ENCODE measurements at places on chromosomes 4 and X.

- DNase-seq = no peak
These were observed 33.4 kb upstream of the FAM47B start for GRCh38 chrX:34909151-34909550.

DNA sequence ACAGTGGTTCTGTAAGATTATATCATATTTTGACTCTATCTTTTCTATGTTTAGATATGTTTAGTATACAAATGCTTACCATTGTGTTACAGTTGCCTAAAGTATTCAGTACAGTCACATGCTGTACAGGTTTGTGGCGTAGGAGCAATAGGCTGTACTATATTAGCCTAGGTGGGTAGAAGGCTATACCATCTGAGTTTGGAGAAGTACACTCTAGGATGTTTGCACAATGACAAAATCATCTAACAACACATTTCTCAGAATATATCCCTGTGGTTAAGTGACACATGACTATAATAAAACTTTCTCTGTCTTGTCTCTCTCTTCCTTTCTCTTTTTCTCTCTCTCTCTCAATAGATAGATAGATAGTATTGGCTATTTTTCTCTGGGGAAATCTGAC, 1053.1 kb downstream of the STIM2 start:
- no peak for DNase-seq

DNA sequence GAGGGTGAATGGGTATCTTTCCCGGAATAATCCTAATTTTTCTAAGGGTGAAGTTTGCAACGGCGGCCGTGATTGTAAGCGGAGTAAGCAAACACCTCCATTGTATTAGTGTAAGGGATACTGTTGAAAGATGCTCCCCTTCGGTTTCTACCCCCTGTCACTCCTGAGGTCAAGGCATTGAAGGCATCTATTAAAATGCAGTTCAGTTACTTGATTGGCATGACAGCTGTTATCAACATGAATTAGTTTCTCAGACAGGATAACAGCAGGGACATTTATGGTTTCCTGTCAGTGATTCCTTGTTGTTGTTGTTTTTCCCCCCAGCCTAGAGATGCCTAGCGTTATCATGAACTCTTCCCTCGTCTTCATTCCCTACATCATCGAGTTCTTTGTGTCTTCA, 552 bp downstream of the SLC25A14 start:
- DNase-seq = no peak

DNA sequence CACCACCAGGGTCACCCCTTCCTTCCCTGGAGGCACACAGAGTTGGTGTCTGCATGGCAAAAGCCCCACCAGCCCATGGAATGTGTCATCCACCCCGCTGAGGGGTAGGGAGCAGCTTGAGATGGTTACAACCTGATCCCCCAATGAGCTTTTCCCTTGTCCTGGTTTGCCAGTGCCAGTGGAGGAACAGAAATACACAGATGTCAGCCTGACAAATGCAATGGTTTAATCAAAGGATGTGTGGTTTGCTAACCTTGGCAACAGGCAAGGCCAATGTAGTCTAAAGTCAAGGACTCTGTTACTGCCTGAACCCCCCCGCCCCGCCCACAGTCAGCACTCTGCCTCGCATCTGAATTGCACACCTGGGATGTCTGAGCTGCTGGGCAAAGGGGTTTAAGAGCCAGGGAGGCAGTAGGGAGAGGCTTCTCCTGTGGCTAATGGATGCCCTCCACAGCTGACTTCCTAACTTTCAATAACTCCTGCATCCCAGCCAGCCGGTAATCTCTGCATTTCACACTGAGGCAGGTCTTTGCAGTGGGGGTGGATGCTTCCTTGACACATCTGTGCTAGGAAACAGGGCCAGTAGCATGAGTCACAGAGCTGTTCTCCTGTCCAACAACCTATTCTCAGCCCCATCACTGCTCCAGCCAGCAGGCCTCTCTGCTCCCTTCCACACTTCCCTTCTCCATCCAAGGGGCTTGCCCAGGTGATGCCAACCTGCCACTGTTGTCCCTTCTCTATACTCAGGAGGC, 137.5 kb downstream of the AMMECR1 start:
- no peak for DNase-seq

DNA sequence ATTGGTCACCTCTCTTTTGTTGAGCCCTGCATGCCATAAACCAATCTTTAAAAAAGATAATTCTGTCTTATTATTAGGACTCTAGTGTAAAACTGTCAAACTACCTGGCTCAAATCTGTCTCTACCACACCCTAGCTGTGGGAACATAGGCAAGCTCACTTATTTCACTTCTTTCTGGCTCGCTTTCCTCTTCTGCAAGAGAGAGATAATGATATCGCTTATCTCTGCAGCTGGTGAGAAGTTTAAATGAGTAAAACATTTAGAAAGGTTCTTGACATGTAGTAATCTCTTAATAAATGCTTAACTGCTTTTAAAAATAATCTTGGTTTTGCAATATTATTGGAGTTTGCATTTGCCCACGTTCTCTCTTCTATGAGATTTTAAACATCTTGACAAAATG, 1109.2 kb downstream of the RAPGEF2 start:
- DNase-seq = no peak

- no peak for DNase-seq
These were observed 1.3 kb upstream of the F11 start for GRCh38 chr4:186264660-186265059.

- no peak for DNase-seq
These were observed 434.2 kb downstream of the PPARGC1A start for GRCh38 chr4:23455456-23456158.

DNA sequence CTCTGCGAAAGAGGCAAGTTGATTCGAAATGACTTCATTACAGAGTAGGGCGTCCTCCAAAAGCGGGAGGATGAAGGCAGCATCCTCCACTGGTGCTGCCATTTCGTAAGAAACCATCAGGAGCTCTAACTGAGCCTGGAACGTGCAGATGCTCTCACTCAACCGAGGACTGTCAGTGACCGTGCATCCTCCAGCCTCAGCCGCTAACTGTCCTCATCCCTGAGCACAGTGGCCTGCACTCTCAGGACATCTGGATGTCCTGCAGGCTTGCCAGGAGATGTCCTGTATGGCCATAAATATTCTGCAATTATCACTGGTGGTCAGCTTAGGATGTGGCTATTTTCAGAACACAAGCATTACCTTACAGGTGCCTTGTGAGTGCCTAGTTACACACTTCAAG, 107.1 kb upstream of the ADRA2C start:
- no peak for DNase-seq

DNA sequence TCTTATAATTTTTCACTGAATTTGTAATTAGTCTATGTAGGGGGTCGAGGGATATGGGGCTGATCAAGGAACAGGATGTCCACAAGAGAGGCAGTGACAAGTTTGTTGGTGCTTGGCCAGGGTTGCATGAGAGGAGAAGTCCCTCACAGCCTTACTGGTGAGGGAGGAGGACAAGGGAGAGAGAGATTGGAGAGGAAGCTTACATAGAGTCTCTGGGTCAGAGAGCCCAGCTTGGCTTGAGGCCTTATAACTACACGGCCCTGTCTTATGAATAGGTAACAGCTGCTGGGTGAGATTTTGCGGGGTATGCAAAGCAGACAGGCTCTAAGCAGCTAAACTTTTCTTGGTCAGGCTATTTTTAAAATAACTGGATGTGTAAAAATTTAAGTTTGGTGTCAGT, 37.9 kb upstream of the OTUD4 start:
- no peak for DNase-seq

GRCh38 chr4:160251522-160252170, 1148.8 kb downstream of the RAPGEF2 start:
- no peak for DNase-seq

DNA sequence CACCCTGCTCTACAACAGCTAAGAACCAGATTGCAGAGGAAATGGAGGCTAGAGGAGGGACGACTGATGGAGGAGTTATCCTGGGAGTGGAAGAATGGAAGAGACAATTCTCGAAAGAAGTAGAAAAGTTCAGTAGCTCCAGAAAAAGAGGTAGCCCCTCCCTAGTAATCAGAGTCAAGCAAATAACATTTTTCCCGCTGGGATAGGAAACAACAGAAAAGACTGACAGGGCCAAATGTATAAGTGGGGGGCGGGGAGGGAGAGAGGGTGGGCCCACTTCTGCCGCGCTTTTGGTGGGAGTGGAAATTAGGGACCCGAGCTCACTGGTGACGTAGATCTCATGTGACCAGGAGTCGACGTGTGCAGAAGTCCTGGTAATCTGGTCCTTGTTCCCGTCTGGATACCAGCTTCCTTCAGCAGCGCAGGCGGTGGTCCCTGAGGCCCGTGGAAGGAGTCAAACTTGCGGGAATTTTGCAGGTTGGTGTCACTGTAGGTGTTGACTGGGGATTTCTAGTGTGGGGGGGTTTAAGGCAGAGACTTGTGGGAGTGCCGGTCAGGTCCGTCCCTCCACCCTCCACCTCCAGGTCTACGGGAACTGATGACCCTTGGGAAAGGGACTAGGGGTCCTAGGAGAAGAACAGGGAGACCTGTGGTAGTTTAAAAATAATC, at the start of gene TCEAL9:
TSS of gene TCEAL9 (plus strand) at position 377 of the 669 bp plus-strand sequence. CDS start 1,179 bp downstream, outside the sequence.
- no peak for DNase-seq

- DNase-seq = peak; percentile 63
These were observed 729 bp upstream of the IRF2 start for GRCh38 chr4:184475096-184475461.

GRCh38 chr4:138446456-138446855, 204.3 kb upstream of the SLC7A11 start:
- no peak for DNase-seq

- DNase-seq = no peak
These were observed 147.2 kb upstream of the BANK1 start for GRCh38 chr4:101643186-101643837.

GRCh38 chr4:102683881-102684609, 76.7 kb downstream of the MANBA start:
- DNase-seq = no peak

DNA sequence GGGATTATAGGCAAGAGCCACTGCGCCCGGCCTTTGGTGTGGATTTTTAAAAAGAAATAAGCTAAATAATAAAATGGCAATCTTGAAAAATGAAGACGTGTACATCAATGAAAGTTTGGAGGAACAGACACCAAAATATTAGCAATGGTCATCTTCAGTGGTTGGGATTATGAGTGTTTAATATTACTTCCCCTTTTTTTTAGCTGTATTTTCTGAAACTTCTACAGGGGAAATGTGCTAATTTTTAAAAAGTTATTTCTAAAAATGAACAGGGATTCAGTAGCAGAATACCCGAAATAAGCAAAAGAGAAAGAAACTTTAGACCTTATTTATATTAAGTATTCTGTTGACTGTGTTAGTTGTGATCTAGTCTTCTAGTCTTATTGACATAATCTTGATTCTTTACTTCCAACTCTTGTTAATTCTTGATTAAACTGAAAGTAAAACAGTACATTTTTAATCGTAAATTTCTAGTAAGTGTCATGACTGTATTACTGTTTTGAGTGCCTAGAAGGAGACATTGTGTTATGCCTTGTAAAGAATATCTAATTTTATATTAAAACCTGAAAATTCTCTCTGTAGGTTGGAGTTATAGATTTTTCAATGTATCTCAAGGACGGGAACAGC, 51.3 kb downstream of the RUFY3 start:
- no peak for DNase-seq

Data from CD4-positive, alpha-beta T cell treated with Interferon gamma for 1 hour (primary cell).